ENCODE measurements at places on chromosomes 6 and 20.

DNA sequence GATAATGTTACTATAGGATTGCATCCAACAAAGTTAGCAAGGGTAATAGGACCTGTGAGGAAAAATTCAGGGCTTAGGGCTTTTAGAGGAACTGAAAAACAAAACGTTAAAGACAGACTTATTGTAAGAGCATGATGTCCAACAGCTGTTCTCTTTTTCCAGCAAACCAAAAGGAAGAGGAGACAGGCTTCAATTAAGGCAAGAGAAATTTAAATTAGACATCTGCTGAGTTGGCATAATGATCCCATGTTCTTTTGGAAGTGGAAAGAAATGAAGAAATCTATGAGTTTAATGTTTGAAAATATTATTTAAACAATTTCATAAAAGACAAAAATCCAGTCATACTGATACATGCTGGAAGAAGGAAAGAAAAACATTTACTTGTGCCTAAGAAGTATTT lies 95.7 kb upstream of the HMGCLL1 start:
- no peak for DNase-seq

DNA sequence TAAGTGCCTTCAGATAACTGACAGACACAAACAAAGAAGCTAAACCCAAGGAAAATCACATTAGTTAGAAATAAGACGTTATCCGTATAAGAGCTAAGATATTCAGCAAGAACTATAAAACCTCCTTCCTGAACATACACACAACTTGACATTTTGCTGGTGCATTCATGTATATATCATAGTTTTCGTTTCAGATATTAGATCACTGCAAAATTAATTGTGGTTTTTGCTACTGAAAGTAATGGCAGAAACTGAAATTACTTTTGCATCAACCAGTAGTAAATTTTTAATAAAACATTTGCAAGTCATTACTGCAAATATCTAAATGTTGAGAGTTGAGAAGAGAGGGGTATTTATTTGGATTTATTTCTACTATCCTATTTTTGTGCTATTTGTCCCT lies 26.1 kb upstream of the KCNQ5 start:
- DNase-seq, result no peak

DNA sequence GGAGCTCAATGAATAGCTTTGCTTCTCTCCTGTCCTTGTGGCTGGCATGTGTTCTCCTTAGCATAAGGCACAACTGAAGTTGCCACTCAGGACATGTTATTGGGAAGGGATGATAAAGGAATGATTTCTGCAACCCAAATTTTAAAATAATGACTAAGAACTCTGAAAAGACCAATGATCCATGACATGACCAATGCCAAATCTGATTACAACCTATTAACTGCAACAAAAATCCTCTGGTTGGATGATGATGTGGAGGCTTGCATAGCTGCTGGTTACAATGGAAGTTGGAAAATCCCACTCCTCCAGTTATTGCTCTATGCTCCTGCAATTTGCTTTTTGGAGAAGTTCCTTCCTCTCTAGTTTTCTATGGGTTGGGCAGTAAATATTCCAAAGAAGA lies 63.4 kb upstream of the FBXL4 start:
- DNase-seq, result no peak

GRCh38 chr6:121998631-121999030 lies 400.8 kb upstream of the HSF2 start:
- DNase-seq, result no peak

GRCh38 chr6:162177746-162178145 lies 549.8 kb downstream of the PRKN start:
- DNase-seq, result no peak

GRCh38 chr20:59751075-59751711 lies 146.9 kb downstream of the PHACTR3 start:
- no peak for DNase-seq

GRCh38 chr6:36699348-36699747 lies 1.7 kb downstream of the RAB44 start:
- DNase-seq, result no peak

GRCh38 chr6:8006208-8006607 lies 58.0 kb downstream of the BLOC1S5 start:
- DNase-seq, result no peak

- no peak for DNase-seq
These were observed 868.9 kb downstream of the PHF3 start for GRCh38 chr6:64504503-64504902.

GRCh38 chr6:101477436-101477835 lies 83.9 kb downstream of the GRIK2 start:
- DNase-seq, result no peak

DNA sequence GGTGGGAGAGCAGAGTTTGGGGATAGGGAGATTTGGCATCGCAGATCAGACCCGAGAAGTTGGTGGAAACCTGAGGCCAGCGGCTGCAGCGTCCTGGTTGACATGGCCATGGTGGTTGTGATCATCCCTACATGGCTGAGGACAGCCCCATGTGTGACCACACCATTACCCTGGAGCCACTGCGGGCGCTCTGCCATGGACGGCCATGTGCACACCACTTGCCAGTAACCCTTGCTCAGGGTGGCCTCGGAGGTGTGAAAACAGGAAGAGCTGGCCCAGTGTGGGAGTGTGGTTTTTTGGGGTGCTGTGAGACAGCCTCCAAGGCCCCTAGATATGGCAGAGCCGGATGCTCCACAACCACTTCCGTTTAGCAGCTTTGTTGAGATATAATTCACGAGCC lies 64.4 kb downstream of the TMEM242 start:
- DNase-seq, result no peak

- no peak for DNase-seq
These were observed 37.8 kb downstream of the FAM184A start for GRCh38 chr6:119040636-119041035.

- no peak for DNase-seq
These were observed 36.1 kb downstream of the F13A1 start for GRCh38 chr6:6284221-6284966.

- no peak for DNase-seq
These were observed 186.2 kb upstream of the TNFAIP3 start for GRCh38 chr6:137680705-137681346.

DNA sequence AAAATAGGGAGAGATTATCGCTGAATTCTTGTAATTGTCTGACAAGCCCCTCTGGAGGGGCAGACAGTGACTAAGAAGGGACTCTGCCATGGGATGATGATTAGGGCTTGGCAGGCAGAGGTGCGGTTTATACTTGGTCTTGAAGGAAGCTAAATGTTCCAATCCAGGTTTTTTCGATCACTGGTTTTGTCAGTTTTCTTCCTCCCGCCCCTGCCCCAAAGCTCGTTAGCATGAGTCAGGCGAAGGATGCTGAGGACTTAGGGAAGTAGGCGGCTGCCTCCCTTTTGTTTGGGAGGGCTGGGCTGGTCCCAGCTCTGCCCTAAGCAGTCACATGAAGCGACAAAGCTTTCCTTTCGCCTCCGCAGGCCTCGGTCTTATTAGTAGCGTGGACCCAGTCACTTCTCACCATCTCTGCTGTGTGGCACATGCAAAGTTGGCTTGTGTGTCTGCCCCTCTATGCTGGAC lies 314.2 kb downstream of the CDC5L start:
- DNase-seq, result no peak

DNA sequence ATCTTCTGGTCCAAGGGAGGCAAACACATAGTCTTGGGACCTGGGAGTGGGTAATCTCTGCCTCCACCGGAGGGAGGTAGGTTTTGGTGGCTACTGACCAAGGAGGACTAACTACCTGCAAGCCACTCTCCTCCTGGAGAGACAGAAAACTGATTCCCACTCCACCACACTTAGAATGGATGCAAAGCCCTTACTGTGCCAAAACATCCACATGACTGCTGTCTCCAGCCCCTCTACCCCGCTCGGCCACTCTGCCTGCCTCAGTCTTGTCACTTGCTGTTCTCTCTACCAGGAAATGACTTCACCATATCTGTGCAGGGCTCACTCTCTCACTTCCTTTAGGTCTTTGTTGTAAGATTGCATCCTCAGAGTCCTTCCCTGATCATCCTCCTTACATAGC lies 129.5 kb upstream of the ARG1 start:
- DNase-seq, result no peak

GRCh38 chr20:23286346-23286745 lies 64.2 kb upstream of the NXT1 start:
- DNase-seq, result no peak

DNA sequence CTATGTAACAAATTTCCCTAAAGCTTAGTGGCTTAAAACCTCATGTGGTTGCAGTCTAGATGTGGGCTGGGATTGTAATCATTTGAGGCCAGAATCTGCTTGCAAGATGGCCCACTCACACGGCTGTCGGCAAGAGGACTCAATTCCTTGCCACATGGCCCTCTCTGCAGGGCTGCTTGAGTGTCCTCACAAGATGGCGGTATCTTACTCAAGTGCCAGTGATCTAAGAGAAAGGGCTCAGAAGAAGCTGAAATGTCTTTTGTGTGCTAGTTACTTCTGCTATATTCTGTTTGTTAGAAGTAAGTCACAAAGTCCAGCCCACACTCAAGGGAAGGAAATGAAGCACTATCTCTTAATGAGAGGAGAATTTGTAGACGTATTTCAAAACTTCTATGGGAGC lies 47.1 kb upstream of the PMEPA1 start:
- DNase-seq, result no peak

DNA sequence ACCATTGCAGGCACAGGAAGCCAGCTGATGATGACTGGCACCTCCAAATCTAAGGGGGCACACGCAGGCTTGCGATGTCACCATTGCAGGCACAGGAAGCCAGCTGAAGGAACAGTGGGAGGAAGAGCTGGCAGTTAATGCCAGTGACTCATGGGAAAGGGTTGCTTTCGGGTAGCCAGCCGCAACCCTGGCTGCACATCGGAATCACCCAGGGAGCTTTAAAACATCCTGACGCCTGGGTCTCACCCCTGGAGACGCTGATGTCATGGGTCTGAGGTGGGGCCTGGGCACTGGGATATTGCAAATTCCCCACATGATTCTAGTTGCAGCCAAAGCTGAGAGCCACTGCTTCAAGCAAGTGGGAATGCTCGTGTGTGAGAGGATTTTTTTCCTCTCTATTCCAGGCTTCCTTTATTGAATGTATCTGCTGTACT lies 16.1 kb upstream of the CCN6 start:
- DNase-seq, result no peak

DNA sequence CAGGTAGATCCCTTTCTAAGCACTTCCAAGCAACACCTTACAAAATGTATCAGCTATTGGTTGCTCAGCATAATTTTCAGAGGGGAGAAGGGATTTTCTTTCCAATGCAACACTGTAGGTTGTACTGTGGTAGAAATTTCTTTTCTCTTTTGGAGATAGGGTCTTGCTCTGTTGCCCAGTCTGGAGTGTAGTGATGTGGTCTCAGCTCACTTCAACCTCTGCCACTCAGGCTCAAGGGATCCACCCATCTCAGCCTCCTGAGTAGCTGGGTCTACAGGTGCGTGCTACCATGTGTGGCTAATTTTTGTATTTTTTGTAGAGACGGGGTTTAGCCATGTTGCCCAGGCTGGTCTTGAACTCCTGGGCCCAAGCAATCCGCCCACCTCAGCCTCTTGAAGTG lies 16.3 kb downstream of the RAD21L1 start:
- no peak for DNase-seq

GRCh38 chr6:26593278-26594130 lies 3.2 kb upstream of the ABT1 start:
- DNase-seq, result no peak
